HuH-7.5 (cell line): ENCODE measurements at places on chromosomes 5 and 9.
A peak's percentile ranks its signal among the peaks of the same experiment; 100 is the strongest.

DNA sequence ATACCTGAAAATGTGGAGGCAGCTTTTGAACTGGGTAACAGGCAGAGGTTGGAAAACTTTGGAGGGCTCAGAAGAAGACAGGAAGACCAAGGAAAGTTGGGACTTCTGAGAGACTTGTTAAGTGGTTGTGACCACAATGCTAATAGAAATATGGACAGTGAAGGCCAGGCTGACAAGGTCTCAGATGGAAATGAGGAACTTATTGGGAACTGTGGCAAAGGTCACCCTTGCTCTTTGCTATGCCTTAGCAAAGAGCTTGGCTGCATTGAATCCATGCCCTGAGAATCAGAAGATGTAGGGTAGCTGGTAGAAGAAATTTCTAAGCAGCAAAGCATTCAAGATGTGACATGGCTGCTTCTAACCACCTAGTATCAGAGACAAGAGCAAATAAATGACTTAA, 244.4 kb upstream of the ADRA1B start:
- no peak for DNase-seq

- no peak for DNase-seq
Measured at GRCh38 chr9:126844085-126844484, 16.4 kb upstream of the ZBTB34 start.

- no peak for DNase-seq
Measured at GRCh38 chr9:27950382-27950781, 377.1 kb upstream of the C9orf72 start.

DNA sequence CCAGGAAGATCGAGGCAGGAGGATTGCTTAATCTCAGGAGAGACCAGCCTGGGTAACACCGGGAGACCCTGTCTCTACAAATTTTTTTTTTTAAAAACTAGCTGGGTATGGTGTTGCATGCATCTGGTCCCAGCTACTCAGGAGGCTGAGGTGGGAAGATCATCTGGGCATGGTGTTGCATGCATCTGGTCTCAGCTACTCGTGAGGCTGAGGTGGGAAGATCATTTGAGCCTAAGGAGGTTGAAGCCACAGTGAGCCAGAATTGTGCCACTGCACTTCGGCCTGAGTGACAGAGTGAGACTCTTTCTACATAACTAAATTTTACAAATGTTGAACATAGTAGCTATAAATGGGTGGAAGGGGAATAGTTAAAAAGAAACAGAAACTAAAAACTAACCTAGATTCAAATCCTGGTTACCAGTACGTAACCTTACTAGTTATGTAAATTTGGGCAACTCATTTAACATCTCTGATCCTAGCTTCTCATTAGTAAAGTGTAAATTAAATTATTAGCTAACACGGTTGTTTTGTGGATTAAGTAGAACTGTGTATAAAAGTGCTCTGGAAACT, 41.7 kb downstream of the TMEM161B start:
- DNase-seq, result no peak

GRCh38 chr5:59005934-59006701, 423.2 kb downstream of the RAB3C start:
- no peak for DNase-seq

DNA sequence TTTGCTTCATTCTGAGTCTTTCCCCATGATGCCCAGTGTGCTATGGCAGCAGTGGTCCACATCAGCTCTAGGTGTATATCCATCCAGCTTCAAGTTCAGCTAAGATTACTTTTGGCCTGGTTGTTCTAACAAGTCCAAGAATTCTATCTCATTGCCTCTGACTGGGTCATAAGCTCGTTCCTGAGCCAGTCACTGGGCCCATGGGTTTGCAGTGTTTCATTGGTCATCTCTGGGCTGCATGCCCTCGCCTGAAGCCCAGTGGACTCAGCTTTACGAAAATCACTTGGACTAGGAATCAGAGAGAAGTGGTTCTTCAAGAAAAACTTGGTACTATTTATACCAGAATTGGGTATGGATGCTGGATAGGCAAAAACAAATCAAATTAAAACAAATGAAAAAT, 16.1 kb upstream of the ARHGAP26 start:
- no peak for DNase-seq

- DNase-seq, result no peak
Measured at GRCh38 chr9:87290241-87291052, 207.2 kb upstream of the DAPK1 start.

DNA sequence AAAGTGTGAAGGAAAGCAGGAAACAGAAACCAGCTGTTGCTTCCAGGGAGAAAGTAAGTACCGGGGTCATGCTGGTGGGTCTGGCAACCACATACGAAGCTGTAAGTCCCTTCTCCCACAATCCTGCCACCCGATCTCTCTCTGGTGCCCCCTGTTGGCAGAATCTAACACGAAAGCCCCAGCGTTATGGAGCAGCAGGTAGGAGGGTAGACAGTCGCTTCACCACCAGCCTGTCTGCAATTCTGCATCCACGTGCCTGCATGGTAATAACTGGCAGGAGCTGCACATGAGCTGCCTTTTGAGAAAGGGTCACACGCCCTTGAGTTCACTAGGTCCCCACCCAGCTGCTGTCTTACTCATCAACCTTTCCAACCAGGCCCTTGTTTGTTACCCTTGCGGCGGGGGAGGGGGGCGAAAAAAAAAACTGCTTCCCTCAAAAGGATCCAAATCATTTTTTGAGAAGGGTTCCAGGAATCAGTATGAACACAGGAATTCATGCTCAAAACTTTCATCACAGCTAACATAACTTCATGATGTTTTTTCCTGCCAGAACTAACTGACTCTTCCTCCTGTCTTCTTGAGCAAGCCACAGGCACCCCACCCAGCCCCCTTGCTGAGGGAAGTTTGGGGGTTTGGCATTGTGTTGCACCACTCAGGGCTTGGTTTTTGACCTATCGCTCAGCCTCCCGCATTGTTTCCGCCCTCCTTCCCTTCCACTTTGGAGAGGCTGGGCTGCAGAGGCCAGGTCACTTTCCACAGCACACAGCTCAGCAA, 19.6 kb upstream of the TMEM252 start:
- DNase-seq, result no peak

DNA sequence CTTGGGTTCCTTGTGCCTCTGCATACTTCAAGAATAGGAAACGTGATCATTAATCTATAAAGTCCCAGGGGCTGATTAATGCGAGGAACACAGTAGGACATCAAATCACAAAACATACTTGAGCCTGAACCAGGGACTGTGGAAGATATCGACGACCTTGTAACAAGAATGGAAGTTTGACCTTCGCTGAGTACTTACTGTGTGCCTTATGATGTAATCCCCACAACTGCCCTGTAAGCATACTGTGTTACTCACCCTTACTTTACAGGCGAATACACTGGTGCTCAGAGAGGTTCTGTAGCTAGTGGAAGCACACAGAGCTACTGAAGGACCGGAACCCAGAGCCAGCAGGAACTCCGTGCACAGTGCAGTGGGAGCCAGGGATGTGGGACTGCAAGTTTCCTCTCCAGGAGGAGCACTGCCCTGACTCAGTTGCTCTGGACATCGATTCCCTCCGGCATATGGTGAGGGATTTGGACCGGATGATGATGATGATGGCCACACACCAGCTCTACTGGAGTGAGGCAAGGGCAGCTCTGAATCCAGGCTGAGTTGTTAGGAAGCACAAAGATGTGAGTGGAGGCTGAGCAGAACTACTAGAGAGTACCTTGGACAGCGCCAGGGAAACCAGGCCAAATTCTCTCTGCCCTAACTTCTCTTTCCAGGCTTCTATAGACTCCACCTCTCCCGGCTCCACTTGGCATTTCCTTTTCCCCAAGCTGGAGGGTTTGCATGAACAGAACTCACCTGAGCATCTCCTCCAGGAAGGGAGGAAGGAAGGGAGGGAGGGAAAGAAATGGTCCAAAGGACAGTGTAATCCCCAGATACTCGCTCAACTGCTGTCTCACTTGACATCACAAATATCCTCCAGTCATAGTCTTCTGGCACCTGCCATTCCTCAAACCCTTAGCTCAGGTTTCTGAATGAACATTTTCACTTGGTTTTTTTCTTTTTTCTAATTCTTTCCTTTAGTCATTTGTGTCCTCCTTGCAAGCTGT, 1.5 kb upstream of the GABBR2 start:
- DNase-seq, result no peak

DNA sequence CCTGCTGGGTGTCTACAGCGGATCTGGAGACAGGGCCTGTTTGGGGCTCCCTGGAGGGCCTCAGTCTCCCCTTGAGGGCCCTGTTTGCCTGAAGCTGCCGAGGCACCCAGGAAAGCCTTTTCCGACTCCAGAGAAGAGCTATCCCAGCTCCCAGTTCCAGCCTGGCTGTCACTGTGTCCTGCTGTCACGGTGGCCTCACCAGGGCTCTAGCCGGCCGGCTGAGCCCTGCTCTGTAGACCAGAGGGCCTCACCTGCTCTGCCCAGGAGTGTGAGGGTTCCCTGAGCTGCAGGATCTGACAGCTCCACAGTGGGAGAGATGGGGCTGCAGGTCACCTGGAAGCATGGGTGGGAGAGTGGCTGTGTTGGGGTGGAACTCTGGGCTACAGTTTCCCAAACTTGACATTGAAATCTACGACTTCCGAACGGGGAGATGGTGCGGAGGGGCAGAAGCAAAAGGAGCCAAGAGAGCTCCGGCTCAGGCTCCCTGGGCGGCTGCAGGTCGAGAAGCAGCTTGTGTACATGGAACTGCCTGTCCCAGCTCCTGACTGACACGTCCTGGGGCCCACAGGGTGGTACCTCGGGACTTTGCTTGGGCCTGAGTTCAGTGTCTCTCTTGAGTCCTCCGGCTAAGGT, 94.9 kb downstream of the CACNA1B start:
- DNase-seq, result no peak

GRCh38 chr5:4116834-4117233, 521.2 kb downstream of the IRX1 start:
- no peak for DNase-seq

DNA sequence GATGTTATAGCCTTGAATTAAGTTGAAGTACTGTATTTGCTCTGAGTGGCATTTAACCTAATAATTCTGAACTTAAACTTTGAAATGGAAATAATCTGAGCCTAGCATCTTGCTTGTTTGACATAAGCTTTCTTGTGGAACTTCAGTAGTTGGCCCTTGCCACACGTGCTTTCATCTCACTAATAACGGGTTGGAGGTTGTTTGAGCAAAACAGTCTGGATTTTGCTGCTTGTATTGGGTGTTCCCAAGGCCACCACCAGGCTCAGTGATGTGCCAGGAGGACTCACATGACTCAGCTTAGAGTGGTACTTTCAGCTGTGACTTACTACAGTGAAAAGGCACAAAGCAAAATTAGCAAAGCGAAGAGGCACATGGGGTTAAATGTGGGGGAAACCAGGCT, 35.7 kb downstream of the SECISBP2 start:
- no peak for DNase-seq

DNA sequence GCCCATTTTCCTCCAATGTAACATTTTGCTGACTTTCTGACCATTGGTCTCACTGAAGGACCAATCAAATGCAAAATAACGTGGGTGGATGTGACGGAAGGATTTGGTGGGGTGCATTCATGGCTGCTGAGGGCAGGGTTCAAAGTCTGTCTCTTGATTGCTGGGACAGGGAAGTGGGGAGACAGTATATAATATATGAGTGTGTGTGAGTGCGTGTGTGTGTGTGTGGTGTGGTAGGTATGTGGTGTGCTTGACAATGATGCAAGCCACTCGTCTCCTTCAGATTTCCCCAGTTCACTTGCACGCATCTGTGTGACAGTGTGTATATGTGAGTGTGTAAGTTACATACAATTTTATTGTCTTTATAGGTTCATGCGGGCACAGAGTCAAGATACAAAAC, 477.3 kb downstream of the DIRAS2 start:
- DNase-seq, result no peak

DNA sequence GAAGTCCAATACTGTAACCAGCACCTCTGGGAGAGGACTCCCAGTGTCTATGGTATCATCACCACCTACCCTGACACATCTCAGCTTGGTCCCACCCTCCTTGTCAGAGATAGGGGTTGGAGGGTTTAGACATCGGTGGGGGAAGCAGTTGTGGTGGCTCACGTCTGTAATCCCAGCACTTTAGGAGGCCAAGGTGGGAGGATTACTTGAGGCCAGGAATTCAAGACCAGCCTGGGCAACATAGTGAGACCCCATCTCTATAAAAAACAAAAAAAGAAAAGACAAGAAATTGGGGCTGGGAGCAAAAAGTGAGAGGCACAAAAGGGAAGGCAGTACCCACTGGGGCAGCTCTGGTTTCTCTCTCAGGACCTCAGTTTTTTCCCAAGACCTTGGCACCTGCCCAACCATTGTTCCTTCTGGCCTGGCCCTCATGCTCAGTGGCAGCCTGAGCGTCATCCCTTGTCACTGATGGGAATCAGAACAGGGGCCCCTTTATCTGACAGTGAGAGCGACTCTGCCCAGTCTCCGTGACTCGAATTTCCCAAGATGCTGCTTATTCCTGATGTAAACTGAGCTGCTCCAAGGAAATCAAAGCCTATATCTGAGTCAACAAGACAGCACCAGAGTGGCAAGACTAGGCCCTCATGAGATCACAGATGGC, 80.5 kb upstream of the HSPA9 start:
- DNase-seq, result no peak

- no peak for DNase-seq
Measured at GRCh38 chr9:105050296-105050695, 122.3 kb upstream of the ABCA1 start.

- no peak for DNase-seq
Measured at GRCh38 chr5:54944364-54944763, 41.0 kb downstream of the ESM1 start.

DNA sequence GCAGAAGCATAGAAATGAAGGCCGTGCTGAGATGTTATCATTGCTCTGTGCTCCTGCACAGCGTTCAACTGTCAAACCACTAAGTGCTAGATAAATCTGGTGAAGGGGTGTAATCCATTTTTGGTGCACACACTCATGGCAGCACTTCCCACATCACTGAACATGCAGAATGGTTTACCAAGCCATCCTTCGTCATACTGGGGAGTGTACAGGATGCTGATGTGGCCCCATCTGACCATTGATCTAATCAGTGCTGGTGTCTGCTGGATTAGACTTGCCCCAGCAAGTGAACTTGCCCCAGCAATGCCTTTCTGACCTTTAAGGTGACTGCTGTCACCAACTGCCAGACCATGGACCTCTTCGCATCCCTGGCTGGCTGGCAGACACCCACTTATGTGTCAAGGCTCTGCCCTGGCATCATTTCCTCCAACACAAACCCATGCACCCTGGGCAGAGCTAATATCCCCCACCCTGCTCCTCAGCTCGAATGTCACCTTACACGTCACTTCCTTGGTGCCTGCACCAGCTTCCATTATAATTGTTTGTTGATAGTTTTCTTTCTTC, 4.2 kb upstream of the SEMA4D start:
- no peak for DNase-seq

GRCh38 chr9:6216002-6216401, 395 bp downstream of the IL33 start:
- DNase-seq, result no peak

DNA sequence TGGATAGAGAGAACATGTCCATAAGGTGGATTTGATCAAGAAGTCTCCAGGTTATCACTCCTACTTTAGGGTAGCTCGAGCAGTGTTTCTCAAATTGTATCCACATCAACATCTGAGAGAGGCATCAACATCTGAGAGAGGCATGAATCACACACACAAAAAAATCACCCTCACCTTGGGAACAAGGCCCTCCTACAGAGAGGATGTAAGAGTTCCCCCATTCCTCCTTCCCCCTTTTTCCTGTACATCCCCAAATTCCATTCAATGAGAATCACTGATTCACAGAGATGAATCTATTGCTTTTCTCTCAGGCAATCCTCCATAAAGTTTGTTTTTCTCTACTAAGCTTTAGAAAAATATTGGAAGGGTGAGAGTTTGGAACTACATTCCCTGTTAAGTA, 233.4 kb upstream of the CDH6 start:
- no peak for DNase-seq

- DNase-seq, result no peak
Measured at GRCh38 chr9:124197177-124198095, 60.3 kb upstream of the NEK6 start.

GRCh38 chr9:89993678-89994630, 389.1 kb downstream of the GADD45G start:
- peak; percentile 73 for DNase-seq
